ENCODE measurements at places on chromosomes 4 and X.

- DNase-seq = no peak
These were observed 28.1 kb upstream of the LGI2 start for GRCh38 chr4:25058796-25059195.

GRCh38 chrX:136063340-136064079 lies 78.3 kb downstream of the SLC9A6 start:
- DNase-seq = no peak

- no peak for DNase-seq
These were observed 6.5 kb upstream of the JAKMIP1 start for GRCh38 chr4:6206771-6207290.

DNA sequence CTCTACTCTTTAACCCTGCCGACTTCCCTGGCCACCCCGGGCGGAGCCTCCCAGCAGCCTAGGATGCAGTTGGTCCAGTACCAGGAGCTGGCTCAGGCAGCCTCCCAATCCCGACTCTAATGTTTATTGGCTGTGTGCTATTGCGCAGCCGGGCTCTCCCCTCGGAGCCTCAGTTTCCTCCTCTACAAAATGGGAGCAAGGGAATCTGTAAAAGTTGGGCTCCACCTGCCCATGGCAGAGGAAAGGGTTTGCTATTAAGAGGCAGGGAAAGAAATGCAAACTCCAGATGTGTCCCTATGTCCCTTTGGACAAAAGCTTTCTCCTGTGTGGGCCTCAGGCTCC lies 140.8 kb upstream of the PJA1 start:
- no peak for DNase-seq

DNA sequence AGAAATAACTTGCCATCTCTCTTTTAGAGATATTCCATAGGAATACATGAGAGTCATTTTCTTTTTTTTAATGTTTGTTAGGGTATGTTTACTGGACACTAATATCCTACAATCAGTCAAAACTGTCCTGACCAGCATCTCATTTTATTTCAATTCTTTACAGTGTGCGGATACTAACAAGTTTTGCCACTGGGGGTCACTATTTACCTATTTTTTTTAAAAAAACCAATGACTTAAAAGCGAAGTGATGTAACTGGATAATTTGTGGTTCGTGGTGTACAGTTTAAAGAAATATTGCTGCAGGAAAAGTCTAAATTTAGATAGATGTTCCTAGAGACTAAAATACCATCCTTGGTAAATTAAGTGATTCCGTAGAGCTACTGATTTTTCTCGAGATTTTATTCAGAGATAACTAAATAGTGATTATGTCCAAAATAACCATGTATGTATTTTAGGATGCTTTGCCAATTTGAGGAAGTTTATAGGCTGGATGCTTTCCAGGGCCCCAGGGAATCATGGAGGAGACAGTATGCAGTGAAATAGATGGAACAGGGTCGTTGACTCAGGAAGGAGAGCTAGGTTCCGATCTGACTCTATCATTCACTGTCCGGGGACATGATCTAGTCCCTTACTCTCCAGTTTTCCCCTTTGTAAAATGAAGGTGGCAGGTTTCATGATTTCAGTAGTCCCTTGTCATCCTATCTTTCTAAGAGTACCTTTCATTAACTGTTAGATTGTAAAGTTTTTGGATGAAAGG lies 34.0 kb upstream of the GNPDA2 start:
- no peak for DNase-seq

DNA sequence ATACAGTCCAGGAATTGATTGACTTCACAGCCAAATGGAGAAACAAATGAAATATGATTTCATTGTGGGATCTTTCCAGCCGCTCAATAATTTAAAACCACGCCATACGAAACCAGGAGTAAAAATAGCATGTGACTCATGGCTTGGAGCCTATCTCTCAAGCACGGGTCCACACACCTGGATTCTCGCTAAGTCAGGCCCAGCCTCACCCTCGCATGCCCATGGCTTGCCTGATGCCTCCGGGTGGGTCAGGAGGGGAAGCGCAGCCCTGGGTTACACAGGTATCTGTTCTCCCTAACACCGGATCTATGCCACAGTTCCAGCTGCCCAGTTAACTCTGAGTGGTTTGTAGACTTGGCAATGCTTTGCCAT lies 5.6 kb upstream of the ABLIM2 start:
- DNase-seq = no peak

DNA sequence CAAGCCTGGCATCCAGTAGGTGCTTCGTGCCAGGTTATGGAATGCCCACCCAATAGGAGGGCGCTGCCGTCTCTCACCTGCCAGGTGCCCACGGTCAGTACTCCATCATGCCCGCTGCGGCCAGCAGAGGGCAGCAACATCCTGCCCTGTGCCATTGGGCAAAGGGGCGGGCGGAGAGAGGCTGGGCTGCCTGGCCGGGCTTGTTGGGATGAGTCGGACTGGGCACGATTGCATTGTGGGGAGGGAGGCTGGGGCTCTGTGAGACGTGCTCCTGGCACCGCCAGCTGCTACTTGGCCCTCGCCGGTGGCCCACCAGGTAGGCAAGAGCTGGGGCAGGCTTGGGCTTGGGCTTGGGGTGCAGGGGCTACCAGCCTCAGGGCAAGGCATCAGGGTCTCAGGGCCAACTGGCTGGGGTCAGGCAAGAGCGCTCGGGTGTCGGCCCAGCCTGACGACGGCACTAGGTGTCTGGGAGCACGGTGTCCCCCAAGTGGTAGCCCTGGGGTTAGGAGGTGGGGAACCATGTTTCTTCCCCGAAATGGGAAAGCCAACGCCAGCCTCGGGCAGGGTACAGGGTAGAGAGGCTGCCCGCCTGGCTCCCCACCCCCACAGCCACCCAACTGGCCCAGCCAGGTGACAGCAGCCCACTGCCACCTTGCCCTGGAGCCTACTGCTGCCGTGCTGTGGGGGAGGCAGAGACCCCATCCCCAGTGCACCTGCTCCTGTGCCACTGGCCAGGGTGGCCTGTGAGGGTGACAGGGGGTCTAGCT lies at the start of gene PLXNB3:
PLXNB3 (plus strand) TSS at position 261 of the 767 bp plus-strand sequence. CDS start 1,287 bp downstream, outside the sequence.
- DNase-seq = peak; percentile 9

DNA sequence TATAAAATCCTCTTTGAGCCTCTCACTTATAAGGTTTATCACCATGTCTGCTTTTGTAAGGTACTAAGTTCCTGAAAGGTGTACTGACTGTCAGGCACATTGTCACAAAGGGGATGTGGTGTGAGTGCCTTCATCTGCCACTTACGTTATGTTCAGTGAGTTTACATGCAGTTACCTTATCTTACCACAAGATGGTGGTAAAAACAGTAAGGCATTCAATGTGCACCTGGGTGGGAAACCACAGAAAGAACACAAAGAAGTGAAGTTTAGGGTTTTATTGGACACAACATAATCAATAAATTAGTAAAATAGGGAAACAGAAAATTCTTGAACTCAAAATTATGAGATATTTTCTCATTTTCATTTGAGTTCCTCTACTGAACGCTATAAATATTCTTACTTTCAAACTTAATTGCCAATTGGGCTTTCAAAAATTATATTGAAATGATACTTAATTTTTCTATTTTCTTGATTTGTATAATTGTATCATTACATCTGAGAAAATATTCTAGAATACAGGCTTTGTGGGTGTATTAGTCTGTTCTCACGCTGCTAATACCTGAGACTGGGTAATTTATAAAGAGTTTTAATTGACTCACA lies 650.8 kb downstream of the PCDH7 start:
- no peak for DNase-seq

- no peak for DNase-seq
These were observed 86.0 kb upstream of the WWC2 start for GRCh38 chr4:183012879-183013729.

- no peak for DNase-seq
These were observed at the start of gene BEX3 for GRCh38 chrX:103376118-103376978. Gene BEX3 (plus strand): TSS chrX:103376538. CDS start chrX:103377522, 984 bp downstream.

DNA sequence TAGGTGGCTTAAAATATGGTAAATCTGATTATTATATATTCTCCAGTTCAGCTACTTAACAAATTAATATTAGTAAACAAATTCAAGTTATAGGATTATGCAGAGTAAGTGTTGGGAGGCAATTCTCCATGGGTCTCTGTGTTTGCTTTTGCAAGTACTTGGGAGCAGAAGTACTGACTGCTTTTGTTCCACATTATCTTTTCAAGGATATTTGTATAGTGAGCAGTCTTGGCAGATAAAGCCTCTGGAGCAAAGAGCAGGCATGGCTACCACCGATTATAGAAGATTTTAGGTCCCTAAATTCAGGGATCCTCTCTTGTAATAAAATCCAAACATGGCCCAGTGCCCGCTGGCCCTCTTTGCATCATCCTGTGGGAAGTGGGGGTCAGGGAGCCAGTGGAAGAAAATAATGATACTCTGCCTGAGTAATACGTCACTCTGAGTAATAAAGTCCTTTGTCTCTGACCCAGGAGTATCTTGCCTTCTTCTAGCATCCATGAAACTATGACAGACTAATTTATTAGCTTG lies 23.2 kb downstream of the NDNF start:
- no peak for DNase-seq

DNA sequence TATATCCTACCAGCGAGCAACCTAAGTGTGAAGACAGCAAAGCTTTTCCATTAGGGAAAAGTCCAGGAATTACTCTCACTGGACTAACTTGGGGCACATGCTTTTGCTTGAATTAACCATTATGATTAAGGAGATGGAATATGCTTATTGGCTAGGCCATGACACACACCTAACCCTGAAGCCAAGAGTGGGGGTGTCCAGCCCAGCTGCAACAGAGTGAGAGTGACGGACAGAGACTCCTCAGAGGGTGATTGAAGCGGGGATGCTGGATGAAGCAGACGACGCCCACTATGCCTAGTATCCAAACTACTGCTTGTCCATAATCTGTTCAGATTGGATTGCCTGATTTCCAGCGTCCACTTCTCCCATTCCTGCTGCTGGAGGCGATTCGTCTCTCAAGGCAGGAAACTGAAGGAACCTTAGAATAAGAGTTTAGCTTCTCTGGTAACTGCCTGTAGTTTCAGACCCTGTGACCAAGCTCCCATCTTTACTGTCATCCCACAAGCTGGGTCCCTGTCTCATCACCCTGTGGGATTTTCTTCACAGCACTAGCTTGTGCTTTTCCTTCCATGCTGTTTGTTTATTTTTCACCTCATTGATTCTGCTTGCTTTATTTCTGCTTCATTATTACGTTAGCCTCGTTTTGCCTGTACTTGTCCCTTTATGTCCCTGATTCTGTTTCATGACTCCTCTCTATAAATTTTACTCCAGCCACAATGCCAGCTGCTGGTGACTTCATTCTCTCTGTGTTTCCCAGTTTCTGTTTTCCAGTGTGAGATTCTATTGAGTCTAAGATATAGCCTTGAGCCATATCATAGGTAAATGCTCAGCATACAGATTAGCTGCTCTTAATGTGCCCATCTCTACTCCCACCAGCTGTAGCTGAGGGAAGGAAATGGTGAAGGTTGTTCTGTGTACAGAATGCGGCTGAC lies 19.0 kb downstream of the FAM47E start:
- DNase-seq = no peak

Measured in GOT3 (cell line).